ENCODE measurements at places on chromosomes 2 and 18.

DNA sequence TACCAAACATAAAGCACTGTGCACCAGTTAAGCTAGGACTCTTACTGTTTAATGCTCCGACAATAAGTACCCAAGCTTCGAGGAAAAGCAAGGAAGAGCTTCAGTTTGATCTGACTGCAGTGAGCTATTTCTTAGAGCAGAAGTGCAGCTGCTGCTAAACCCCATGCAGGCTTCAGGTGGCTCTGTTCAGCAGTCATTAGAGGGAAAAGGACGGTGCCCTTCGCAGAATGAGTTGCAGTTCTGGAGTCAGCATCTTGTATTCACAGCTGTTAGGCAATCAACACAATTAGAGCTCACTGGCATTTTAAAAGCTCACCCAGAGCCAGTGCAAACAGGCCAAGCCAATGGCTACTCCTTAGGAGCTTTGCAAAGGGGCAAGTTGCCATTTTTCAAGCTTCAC is 1.5 kb upstream of the CERKL start:
- no peak for DNase-seq

DNA sequence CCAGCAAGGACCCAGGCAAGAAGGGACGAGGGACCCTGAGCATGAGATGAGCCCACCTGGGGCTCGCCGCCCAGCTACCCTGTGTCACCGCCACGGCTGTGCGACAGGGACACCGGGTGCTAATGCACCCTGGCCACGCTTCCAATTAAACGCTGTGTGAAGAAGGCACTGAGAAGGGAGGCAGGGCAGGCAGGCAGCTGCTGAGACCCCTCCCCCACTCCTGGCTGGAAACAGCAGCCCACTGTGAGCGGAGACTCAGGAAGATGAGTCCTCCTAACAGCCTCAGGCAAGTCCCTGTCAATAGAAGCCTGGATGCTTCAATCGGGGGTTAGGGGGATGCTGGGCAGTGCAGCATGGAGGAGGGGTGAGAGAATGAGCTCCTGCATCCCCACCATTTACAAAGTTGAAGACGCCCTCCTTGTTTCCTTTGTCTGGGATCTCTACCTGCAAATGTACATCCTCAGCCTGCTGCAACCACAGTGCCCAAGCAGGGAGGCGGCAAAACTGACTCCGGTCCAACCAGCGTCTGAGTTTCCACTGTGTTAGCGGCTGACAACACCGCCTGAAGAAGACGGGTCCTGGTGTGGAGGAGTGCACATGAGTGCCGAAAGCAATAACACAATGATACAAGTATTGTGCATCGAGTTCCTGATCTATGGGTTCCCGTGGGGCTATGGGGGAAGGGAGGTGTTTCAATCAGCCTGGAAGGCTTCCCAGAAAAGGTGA is 12.8 kb downstream of the TMEM163 start:
- DNase-seq: peak; percentile 52

DNA sequence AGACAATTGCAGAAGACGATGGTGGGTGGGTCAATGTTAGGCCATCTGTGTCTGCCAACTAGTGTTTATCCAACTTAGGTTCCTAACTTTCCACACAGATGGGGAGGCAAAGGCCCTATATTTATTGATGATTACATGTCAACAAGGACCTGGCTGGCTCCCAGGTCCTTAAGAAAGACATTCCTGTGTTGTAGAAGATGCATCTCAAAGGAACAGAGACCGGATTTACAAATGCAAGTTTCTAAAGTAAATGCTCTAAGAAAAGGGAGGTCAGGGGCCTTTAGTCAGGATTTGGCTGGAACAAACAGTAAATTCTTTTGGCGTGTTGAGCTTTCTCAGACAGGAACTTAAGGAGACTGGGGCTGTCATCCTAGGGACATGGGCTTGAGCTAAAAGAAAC is 175.0 kb downstream of the SH3BP4 start:
- DNase-seq: no peak

DNA sequence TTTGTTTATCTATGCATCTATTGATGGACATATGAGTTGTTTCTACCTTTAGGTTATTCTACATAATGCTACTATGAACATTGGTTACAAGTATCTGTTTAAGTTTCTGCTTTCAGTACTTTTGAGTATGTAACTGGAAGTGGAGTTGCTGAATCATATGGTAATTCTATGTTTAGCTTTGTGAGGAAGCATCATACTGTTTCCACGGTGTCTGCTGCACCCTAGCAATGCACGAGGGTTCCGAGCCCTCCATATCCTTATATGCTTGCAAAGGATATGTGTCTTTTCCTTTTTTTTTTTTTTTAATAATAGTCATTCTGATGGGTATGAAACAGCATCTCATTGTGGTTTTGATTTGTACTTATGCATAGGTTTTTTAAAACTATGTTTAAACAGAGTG is 83.7 kb downstream of the FMNL2 start:
- DNase-seq: no peak

DNA sequence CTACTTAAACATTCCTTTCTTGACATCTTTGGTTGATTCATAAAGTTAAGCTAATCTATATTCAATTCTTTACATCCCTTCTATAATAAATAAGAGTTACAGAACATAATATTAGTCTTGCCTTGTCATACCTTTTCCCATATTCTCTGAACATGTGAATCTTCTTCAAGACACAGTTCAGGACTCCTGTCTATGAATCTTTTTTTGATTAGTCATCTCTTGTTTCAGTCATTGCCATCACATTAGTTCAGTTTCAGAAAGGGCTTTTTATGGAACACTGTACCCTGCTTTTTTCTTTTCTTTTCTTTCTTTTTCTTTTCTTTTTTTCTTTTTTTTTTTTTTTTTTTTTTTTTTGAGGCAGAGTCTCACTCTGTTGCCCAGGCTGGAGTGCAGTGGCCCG is 181.2 kb downstream of the UBE2E3 start:
- DNase-seq: no peak

DNA sequence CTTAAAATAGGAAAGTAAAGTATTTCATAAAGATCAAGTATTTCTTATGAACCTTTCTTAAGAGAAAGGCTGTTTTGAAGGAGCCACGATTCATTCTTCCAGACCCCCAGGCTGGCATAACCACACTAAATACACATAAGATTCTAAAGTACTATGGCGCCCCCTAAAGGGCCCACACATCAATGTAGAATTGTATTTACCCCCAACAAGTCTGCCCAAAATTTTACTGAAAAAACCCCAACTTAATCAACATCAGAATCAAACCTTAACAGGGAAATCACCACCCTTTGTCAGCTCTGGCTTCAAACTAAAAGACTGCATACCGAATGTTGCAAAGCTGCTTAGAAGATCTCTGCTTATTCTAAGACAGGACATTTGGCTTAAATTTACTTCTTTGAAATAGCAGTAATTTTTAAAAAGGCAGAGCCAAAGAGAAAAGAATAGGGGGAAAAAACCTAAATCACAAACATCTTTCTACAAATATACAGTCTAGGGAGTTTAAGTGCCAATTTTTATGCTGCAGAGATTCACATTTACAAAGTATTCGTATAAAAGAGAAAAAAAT is 20.4 kb upstream of the BCL2 start:
- DNase-seq: peak; percentile 55

GRCh38 chr2:65165558-65165957 is 35.7 kb upstream of the RAB1A start:
- DNase-seq: no peak

DNA sequence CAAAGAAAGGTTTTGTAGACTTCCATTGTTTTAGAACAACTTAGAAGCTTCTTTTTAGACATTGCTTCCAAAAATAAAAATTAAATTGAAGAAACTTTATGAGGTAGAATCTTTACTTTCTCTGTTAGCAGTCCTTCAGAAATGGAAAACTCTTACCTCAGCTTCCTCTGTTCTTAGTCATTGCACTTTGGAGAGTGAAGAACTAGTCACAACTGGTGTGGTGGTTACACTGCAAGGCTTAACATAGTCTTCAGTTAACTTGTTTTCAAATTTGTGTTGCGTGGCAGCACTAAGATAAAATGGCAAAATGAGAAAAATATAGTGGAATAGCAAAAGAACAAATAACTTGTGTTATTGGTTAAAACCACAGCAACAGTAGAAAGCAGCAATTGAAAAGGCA is 332.6 kb downstream of the KIAA1328 start:
- DNase-seq: no peak

DNA sequence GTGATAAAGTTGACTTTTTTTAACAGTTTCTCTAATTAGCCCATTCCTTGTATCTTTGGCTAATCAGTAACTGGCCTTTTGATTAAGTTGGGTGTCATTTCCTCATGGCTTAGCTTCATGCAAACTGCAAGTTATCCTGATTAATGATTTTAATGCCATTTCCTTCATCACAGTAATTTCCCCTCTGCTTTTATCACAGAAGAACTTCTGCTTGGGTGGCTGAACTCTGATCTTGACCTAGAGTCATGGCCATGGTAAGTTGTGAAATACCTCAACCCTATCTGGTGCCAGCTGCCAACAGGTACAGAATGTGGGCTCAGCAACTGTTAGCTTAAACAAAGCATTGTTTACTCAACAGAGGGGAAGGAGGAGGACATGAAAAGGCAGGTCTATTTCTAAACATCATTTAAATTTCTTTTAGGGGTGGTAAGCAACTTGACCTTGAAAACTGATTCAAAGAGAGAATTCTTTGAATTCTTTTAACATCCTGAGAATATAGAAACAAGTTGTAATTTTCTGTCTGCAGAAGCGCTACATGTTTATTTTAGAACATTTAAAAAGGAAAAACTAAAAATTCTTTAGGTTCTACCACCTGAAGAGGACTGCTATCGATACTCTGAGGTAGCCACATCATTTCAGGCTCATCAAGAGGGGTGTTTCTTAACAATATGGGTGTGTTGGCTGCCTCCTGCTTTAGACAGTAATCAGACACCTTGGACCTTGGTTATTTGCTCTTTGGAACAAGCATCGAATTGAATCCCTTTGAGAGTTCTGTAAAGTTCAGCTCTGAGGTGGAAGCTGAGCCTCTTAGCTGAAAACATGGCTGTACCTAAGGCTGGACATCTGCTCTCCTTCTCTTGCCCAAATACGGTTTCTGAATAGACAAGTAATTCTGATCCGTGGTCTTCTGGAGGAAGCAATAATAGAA is 39.7 kb downstream of the ANXA4 start:
- no peak for DNase-seq

DNA sequence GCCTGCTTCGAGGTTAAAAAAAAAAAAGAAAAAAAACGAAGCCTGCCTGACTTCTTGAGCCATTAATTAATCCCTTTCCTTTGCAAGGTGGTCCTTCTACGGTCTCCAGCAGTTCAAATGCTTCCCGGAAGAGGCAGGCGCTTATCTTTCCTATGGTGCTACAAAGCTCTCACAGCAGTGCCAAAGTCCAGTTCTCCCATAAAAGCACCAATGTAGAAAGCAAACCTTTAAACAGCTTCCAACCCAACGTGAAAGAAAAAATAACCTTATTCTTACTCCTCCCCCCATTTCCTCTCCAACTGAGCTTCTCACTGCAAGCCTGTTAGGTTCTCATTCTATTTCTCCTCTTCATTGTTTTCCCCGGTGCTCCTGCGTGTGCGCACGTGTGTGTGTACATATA is 317.4 kb upstream of the SOX11 start:
- DNase-seq: no peak

- DNase-seq: no peak
These were observed 86.2 kb downstream of the METTL8 start for GRCh38 chr2:171347591-171348032.

DNA sequence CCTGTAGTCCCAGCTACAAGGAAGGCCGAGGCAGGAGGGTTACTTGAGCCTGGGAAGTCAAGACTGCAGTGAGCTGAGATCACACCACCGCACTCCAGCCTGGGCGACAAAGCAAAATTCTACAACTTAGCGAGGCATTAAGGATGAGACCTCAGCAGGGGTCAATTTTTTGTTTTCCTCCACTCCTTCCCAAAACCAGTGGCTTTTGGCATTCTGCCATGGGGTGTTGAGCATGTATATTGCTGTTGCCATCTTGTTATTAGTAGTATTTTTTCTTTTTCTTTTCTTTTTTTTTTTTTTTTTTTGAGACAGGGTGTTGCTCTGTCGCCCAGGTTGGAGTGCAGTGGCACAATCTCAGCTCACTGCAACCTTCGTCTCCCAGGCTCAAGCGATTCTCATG is 8.9 kb upstream of the GIGYF2 start:
- no peak for DNase-seq

DNA sequence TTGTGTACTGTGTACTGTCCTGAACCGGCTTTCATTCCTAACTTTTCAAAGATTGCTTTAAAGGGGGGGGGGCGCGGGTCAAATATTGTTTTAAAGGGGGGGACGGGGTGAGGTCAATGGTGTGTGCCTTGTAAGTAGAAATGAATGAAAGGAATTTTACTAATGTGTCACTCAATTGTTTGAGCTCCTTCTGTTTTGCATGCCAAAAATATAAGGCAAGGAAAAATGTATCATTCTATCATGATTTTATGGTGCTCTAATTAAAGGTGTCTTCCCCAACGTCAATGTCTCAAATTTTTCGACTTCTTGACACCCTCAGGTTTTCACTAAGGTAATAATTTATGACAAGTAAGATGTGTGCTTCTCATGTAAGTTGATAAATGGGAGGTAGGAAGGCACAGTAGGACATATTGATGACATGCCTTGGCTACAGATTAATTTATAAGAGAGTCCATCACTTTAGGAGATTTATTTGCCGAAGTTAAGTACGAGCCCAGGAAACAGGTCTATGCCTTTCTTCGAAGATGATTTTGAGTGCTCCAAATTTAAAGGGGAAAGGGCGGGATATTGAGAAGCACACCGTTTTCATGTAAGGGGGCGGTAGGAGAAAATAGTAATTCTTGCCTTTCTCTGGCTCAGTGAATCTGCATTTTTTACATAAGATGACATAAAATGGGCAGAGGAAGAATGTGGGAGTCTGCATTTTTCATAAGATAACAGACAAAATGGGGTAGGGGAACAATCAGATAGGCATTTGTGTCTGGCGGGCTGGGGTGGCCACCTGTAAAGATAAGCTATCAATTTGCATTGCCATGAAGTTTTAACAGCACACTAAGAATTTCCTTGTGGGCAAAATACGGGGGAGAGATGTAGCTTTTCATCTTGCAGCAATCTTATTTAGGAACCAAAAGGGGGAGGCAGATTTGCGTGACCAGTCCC is 1.2 kb upstream of the TRAPPC8 start:
- DNase-seq: no peak

DNA sequence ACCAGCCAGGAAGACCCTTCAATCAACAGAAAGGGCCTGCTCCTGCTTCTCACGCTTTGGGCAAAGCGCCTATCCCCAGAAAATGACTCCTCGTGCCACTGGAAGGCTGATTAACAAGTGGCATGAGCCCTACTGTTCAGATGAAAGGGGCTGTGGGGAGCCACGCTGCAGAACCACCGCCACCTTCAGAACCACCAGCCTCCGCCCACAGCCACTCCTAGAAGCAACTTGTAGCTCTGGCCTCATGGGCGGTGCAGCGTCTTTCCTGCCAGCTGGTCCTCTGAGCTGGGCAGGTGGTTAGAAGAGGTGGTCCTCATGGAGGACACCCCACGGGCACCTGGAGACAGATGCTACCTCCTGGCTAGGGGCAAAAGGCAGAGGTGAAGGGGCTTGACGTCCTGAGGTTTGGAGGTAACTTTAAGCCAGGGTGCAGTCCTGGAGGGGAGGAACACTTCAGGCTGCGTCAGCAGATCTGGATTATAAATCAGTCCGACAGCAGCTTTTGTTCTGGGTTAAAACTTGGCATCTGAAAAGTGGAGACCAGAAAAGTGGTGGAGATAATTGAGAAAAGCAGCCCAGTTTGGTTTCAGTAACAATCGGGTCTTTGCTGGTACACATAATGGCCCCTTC is 861 bp upstream of the SEMA4C start:
- no peak for DNase-seq

GRCh38 chr2:175847128-175847527 is 154.9 kb downstream of the LNPK start:
- no peak for DNase-seq

- DNase-seq: no peak
These were observed 1323.9 kb upstream of the DDX18 start for GRCh38 chr2:116490511-116491145.
